ENCODE measurements at places on chromosomes 2 and 18.
A peak's percentile ranks its signal among the peaks of the same experiment; 100 is the strongest.

GRCh38 chr2:219168526-219168925 is 1.3 kb downstream of the SLC23A3 start:
- no peak for DNase-seq

DNA sequence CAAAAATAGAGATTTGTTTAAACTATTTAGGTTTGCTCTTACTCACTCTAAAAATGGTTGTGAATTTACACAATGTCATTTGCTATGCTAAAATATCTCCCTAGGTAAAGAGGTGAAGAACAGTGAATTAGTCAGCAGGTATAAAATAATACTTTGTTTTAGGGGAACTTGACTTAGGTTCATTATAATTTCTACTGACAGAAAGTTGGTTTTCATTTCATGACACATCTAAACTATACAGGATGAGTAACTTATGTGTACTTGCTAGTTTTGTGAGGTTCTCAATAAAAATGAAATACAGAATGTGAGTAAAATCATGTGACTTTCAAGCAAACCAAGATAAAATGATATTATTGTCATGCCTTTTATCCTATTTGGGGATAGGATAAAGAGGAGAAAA is 66.0 kb downstream of the DIS3L2 start:
- DNase-seq: no peak

GRCh38 chr2:206231669-206232286 is 42.7 kb upstream of the ZDBF2 start:
- no peak for DNase-seq

DNA sequence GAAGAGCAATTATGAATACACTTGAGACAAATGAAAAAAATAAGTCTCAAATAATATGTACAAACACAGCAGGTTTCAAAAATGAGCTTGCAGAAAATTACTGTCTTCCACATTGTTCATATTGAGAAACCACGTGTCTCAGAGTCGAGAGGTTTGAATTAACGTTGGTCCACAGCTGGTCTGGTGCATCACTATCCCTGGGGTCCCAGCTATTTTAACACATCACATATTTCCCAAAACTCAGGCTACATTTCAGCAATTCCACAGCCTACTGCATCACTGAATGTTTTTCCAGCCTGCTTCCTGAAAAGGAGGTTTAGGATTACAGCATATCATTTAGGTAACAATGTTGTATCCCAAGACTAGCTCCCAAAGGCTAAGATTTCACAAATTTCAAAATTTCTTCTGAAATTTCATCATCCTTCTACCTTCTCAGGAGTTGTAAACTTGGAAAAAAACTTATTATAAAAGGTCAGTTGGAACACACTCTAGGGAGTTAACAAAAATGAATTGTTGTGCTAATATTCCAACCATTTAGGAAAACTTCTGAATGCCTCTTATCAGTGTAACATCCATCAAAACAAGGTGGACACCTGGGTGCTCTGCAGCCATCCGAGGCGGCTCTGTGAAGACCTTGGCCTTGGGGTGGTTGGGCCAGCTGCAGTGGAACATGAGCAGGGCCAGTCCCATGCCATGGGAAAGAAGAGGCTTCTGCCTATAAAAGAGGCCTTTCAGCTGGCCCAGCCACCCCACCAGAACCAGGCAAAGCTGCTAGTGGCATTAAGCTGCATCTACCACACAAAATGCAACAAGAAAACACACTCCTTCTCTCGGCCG is 198.1 kb upstream of the RBBP8 start:
- no peak for DNase-seq

DNA sequence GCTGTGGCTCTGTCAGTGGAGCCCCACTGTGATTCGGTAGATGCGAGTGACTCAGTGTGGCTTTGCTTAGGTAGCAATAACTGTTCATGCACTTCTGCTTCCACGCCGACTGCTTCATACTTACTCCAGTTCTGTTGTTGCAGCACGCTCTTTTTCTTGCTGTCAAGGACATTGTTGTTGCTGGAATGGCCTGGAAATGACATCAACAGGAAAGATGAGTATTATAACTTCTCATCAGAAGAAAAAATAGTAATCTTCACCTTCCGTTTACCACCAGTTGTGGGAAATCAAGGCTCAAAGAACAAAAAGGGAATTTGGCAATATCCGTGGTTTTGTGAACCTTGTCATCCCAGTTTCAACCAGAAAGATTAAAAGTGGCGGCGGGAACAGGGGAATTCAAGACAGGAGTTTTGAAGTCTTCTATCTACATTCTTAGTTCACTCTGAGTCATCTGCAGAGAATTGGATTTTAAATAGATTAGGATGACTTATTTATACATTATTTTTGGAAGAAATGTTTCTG is 8.3 kb downstream of the TM4SF20 start:
- no peak for DNase-seq

GRCh38 chr2:45823723-45824206 is 172.3 kb downstream of the PRKCE start:
- peak; percentile 99 for DNase-seq

GRCh38 chr2:117646872-117647271 is 167.6 kb upstream of the DDX18 start:
- no peak for DNase-seq

DNA sequence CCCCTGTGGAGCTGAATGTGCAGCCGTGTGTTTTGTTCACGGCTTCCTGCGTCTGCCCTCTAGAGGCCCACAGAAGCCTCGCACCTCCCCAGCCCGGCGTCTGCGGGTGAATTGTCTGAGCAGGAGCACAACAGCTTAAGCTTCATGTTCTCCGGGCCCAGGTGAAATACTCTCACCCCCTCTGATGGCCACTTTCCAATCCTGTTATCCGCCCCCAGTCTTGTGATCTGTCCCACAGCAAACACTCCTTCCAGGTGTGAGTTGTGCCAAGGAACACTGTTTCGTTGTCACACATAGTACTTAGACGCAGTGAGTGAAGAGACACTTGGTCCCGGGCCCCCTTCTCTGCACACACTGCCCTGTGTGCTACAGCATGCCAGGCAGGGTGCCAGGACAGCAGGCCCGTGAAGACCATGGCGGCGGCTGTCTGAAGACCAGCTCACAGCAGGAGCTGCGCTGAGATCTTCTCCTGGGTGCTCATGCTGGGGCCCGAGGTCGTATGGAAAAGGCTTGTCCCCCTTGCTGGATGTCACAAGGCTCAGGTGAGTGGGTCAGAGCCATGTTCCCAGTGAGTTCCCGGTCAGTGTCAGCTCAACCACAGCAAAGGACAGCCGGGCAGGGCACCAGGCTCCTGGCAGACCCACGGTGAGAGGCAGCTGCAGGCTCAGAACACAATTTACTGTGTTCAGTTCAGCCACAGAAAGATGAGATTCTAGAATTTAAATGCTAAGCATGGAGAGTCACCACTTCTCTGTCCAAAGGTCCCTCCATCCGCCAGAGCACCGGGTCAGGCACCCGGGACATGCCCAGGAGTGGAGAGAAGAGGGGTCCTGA is 6.8 kb upstream of the PXDN start:
- peak; percentile 77 for DNase-seq

- no peak for DNase-seq
These were observed 868.1 kb upstream of the ID2 start for GRCh38 chr2:7813541-7814292.

GRCh38 chr2:214193943-214194342 is 216.9 kb upstream of the VWC2L start:
- no peak for DNase-seq

DNA sequence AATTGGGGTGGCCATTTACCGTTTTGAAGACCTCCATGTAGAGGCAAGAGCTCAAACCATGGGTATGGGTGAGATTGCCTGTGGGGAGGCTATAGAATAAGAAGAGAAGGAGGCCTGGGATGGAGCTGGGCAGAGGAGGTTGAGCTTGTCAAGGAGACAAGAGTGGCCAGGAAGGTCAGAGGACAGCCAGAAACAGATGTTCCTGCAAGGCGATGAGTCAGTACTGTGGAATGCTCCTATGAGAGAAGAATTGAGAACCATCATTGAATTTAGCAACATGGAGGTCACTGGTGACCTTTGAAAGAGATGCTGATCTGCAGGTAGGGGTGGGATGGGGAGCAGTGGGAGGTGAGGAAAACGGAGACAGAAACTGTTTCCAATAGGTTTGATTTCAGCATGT is 3.5 kb downstream of the ACSL3 start:
- DNase-seq: no peak

DNA sequence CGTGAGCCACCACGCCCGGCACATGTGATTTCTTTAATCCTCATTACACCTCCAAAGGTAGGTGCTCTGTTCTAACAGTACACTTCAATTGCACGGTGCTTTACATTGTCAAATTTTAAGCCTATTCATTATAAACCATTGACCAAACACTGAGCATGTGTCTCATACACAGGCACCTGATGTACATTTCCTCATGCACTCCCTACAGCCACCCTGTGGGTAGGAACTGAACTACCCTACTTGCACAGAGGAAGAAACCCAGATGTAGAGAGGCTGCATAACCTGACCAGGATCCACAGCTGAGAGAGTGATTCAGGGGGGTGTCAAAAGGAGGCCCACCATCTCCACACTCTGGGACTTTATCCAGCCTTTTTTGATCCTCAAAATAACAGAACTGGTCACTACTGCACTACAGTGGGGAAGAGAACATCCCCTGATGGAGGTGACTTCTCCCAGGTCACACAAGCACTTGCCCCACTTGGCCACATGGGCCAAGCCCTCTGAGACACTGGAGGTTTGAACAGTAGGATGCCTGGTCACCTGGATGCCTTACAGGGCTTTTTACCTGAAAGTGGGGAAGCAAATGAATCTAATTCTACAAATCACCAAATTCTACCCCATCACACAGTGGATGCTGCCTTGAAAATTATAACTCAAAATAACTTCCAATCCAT is 6.9 kb upstream of the DPYSL5 start:
- peak; percentile 16 for DNase-seq

- no peak for DNase-seq
These were observed 161.3 kb downstream of the SPP2 start for GRCh38 chr2:234211797-234212196.

- no peak for DNase-seq
These were observed 1846.4 kb upstream of the PIK3C3 start for GRCh38 chr18:40108596-40108995.

DNA sequence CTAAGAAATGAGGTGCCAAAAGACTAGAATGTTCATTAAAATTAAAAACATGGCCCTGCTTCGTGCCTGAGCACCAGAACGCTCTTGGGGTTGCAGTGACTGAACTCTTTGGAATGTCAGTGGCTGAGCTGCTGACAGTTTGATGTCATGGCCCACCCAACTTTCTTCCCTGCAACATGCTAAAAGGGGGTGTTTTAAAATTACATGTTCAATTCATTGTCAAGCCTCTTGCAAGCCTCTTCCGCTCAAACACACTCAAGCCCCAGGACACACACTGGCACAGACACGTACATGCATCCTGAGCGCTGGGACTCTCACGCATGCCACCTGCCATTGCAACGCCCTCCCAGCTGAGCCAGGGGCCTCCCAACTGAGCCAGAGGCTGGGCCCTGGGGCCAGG is 12.6 kb downstream of the RUFY4 start:
- DNase-seq: no peak

GRCh38 chr2:5497874-5498273 is 194.3 kb upstream of the SOX11 start:
- DNase-seq: no peak

- DNase-seq: no peak
These were observed 24.5 kb downstream of the UGP2 start for GRCh38 chr2:63866009-63866709.

- DNase-seq: no peak
These were observed 14.8 kb upstream of the CNDP1 start for GRCh38 chr18:74519320-74520095.

- no peak for DNase-seq
These were observed 383.7 kb upstream of the SLC14A2 start for GRCh38 chr18:45231617-45232016.

DNA sequence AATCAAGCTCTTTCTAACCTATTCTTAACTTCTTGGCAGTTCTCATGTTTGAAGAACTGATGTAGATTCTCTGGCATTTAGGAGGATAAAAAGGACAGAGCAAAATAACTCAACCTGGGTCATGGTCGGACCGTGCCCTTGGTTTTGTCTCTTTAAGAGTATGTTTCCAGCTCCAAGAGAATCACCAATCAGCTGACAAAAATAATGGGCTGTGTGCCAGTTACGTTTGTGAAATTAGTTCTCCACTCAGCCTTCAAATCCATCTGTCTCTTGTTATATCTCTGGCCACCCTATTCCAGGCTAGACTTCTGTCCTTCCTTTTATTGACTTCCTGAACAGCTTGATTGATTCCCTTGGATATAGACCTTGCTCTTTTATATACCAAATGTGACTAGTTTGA is 225.7 kb downstream of the EPHA4 start:
- no peak for DNase-seq

DNA sequence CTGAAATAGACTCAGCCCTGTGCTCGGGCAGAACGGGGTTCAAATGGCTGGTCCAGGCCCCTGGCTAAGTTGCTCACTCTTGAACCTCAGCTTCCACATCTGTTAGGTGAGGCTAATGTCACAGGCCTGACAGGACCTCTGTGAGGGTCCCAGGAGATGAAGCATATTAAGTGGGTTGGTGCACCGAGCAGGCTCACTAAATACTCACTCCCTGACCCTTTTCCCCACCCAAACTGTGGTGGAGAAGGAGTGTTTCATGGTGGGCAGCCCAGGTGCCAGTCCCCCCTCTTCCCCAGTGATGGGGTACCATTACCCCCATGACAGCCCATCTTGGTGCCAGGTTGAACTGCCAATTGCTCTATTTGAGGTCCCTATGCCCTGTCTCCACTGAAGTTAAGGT is 286.0 kb downstream of the MYCN start:
- no peak for DNase-seq

GRCh38 chr18:63309422-63309821 is 10.1 kb downstream of the BCL2 start:
- no peak for DNase-seq

DNA sequence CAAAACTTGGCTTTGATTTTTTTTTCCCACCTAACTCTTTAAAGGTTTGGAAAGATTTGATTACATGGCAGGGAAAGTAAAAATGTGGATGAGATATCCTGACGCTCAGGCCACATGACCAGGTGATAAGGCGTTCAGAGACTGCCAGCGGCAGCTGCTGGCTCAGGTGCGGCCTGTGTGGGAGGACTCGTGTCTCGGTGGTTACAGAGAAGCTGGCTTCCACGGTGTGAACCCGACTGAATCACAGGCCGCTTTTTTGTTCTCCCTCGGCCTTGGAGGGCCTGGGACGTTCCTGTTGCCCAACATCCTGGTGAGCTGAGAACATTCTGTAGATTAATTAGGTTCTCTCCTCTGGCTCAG is 124.2 kb upstream of the ZNF516 start:
- DNase-seq: no peak

DNA sequence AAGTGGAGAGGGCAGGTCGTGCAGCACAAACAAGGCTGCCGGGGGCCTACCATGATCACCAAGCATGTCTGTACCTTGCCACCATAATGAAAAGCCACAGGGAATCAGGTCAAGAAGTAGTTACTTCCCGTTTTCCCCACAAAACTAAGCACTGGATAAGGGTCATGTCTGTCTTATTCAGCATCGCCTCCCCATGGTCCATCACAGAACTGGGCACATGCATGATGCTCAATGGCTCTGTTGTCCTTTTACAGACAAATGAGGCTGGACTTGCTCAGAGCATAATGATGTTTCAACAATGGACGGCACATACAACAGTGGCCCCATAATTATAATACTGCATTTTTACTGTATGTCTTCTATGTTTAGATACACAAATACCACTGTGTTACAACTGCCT is 27.5 kb downstream of the REEP1 start:
- no peak for DNase-seq

Measured in cerebellar cortex (tissue), 1 donor.